ENCODE measurements at places on chromosomes 4 and X. TPM values are rescaled to one million over a fixed set of nuclear protein-coding genes. Genes with fewer than 3 reads are reported as not detected.

- DNase-seq, result no peak
Observed at GRCh38 chr4:134518574-134519217, 317.1 kb upstream of the PABPC4L start.

GRCh38 chr4:147879676-147880075 is 147.8 kb downstream of the ARHGAP10 start:
- DNase-seq, result no peak

DNA sequence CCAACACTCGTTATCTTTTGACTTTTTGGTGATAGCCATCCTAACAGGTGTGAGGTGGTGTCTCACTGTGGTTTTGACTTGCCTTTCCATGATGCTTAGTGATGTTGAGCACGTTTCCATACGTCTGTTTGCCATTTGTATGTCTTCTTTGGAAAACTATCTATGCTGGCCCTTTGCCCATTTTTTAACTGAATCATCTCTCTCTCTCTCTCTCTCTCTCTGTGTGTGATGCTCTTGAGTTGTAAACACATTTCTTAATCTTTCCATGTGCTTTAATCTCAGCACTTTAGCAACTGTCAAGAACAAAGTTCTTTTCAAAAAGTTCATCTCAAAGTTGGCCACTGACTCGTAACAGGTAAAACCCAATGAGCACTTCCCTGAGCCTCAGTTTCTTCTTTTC is 10.5 kb downstream of the SORBS2 start:
- no peak for DNase-seq

GRCh38 chr4:168097161-168097560 is 4.8 kb downstream of the ANXA10 start:
- no peak for DNase-seq

DNA sequence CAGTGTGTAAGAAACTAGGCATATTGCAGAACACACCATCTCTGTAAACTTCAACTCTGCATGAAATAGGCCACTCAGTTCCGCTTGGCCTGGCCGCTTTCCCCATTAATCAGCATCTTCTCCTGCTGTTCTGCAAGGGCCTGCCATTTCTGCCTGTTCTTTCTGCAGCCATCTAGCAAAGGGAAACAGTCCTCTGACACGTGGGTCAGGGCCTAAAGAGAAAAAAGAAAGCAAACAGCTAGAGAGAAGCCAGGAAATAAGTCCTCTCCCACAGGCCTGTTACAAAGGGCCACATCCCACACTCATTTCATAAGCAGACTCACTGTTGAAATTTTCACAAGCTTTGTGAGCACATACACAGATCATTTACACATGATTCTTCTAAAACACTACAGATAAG is 130.1 kb downstream of the PDE5A start:
- no peak for DNase-seq

The ZNF718 gene
- total RNA-seq, result 3.8 TPM
